ENCODE measurements at places on chromosomes 12 and 14. TPM values are rescaled to one million over a fixed set of nuclear protein-coding genes. Genes with fewer than 3 reads are reported as not detected.
A peak's percentile ranks its signal among the peaks of the same experiment; 100 is the strongest.

FGF6 gene
- 30.5 TPM for polyA plus RNA-seq

RNFT2 gene
- 1.2 TPM for polyA plus RNA-seq

AICDA gene
- 0.57 TPM for polyA plus RNA-seq

SIX6 gene
- not detected for polyA plus RNA-seq

DNA sequence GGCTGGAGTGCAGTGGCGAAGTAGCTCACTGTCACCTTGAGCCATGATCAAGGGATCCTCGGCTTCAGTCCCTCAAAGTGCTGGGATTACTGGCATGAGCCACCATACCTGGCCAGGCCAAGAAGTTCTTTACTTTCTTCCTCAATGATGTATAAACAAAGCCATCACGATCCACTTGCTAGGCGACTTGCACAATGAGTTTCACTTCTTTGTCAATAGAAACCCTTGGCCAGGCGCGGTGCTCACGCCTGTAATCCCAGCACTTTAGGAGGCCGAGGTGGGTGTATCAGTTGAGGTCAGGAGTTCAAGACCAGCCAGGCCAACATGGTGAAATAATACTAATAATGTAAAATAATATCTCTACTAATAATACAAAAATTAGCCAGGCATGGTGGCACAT is 14.4 kb upstream of the SPSB2 start:
- no peak for DNase-seq

DNA sequence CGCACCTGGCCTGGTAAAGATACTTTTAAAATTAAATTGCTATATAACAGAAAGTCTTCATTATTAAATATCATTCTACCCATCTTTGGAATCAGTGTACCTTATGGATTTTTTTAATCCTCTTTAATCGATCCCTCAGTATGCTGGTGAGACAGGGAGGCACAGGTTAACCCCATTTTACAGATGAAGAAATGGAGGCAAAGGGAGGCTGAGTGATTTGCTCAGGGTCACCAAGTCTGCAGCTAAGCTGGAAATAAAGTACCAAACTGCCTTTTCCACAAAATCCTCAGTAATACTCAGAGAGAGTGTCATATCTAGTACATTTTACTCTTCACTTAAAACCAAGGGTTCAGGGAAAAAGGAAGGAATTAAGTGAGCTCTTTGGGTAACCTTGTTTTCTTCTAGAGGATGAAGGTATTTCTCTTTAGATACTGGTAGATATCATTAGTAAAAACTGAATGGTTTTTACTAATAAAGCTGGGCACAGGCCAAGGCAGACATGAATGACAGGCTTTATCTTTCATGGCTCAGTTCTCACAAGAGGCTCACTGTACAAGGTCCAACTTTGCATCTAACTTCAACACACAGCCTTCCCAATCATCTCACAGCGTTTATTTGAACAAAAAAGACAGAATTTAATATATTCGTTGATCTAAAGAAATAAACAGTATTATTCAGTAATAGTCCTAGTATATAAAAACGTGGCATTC is 35.3 kb upstream of the TTC7B start:
- DNase-seq, result no peak

GRCh38 chr12:27094726-27095125 is 12.3 kb upstream of the C12orf71 start:
- DNase-seq, result no peak

DNA sequence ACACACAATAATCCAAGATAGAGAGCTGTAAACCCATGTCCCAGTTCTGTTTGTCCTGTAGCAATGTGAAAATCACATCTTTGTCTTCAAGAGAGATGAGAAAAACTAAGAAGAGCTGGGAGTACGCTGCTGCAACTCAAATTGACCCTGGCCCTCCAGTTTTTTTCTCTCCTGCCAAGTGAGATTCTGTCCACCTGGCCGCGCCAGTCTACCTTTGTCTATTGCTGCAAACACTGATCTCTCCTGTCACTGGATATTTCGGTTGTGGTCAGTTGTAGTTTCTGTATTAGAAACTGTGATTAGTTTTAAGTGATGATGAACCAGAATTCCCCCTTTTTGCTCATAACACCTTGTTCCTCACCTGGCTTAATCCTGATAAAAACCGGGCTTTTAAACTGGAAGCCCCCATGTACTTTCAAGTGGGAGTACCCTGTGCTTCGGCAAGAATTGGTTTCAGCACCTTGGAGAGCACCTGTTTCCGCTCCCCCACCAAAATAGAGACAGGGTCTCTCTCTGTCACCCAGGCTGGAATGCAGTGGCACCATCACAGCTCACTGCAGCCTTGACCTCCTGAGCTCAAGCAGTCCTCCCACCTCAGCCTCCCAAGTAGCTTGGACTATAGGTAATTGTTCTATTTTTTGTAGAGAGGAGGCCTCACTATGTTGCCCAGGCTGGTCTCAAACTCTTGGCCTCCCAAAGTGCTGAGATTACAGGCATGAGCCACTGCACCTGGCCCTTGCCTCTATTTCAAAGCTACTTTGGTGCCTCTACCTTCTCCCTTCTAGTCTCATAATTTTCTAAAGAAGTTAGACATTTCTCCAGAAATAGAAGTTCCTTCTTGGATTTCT is 156.8 kb downstream of the PHETA1 start:
- peak; percentile 8 for DNase-seq

DNA sequence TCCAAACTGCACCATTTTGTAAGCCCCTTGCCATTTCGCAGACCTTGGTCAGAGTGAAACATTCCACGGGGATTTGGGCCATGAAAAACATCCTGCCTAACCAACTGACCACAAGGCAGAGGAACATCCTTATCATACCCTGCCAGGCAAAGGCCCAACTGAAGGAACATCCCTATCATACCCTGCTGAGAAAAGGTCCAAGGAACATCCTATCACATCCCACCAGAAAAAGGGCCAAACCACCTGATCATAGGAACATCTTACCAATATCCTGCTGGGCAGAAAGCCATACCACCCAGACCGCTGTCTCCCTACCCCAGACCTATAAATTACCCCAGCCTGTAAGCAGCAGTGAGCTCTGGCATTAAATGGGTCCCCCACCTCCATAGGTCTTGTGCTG is 19.4 kb upstream of the LRRC9 start:
- no peak for DNase-seq

- DNase-seq, result no peak
Measured at GRCh38 chr12:50211392-50212070, 44.4 kb upstream of the CERS5 start.

- no peak for DNase-seq
Measured at GRCh38 chr12:49882248-49882850, 21.4 kb downstream of the FAIM2 start.

DNA sequence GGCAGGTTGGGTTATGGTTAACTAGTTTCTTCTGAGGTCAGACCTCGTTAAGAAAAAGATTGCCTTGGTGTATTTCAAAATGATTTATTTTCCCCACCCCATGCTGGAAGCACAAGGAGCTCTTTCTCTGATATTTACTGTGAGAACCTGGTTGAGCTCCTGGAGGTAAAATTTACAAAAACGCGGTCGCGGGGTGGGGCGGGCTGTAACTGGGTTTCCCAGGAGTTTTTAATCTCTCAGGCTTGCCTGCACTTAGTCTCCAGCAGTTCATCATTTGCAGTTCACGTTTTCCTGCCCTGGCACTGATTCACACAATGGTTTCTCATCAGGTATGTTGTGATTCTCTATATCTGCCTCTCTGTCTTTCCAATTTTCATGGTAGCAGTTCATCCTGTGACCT is 67.9 kb upstream of the PDE3A start:
- DNase-seq, result no peak

DNA sequence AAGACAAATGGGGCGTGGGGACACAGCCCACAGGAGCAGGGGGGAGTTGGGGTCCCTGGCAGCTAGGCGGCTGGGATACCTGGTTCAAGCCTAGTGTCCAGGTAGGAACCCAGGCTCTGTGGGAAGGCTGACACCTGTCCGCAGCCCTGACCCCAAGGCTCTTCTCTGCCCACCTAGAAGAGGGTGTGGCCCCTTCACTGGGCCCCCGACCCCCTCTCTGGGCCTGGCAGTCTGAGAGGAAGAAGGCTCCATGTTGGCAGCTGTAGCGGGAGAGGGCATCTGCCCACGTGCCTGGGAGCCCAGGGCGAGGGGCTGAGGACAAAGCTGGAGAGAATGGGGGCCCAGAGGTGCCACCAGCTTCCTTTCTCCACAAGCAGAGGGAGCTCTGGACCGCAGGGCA is 10.5 kb downstream of the CHGA start:
- no peak for DNase-seq

DNA sequence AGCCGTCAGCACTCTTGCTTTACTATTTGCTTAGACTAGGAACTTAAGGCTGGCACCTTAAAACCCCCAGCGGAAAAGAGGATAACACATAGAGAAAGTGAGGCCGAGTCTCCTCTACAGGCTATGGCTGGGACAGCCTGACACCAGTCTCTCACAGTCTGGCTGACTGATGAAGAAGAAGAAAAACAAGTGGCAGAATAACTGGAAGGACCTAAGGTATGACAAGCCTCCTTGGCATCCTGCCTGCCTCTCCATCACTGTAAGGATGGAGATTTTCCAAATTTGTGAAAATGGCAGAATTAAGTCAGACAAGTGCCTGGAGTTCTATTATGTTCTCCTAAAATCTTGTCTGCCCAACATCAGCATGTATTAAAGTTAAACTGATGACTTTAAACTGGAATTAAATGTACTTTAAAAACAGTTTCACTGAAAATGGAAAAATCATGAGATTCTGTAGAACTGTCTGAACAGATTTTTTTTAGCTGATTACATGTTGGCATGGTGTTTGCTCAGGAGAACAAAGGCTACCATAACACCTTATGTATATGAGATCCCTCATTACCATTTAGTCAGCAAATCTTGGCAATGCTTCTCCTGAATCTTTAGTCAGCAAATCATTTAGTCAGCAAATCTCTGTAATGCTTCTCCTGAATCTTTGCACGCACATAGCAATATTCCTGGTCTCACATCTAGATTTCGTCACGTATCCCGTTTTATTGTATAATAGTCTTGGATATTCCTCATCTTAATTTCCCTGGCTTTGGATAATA is 140.3 kb upstream of the AEBP2 start:
- no peak for DNase-seq

DNA sequence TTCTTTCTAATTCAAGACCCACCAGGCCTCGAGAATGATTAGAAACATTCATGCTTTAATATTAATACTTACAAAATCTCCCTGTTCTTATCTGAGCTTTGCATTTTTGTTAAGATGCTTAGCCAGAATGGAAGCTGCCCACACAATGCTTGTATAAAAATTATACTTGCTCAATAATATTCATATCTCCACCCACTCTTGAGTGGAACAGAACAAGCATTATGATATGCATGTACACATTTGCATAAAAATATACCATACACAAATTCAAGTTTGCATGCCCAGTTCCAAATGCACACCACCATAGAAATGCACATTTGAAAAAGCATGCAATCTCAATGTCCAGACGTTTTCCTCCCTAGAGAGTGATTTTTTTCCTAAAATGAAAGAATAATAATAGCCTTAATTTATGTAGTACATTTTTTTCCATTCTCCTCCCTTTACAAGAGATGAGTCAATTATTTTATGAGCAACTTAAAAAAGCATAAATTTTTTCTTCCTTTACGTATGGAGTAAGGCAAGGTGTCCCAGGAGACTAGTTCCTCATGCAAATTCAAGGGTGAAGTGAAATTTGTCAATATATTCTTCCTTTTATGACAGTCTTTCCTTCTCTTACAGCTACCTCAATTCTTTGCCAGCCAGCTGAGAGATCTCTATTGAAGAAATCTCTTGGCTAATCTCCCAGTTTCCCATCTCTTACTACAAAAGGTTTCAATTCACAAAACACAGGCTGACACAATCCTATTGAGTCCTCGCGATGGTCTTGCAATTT is 313.1 kb upstream of the GARIN6 start:
- DNase-seq, result peak; percentile 22

DNA sequence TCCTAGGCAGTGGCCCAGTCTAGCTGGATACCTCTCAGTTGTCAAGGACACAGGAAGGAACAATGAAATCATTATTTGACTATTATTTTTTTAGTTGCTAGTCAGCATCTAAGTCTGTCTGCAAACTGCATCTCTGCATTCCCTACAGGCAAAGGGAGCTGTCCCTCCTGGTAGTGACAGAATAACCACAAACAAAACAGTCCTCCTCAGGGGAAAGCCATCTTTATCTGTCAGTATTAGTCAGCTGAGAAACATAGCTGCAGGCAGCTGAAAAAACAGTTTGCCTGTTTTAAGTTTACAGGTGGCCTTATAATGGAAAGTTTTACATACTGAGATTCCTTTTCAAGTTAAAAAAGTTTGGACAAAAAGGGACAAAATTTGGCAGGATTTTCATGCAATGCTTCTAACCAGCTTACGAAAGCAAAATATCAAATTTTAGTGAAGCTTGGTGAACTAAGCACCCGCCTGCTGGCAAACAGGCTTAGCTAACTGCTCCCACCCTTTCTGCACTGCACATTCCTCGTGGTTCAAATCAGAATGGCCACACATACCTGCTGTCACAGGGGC is 29.5 kb downstream of the SLC25A21 start:
- peak; percentile 28 for DNase-seq

DNA sequence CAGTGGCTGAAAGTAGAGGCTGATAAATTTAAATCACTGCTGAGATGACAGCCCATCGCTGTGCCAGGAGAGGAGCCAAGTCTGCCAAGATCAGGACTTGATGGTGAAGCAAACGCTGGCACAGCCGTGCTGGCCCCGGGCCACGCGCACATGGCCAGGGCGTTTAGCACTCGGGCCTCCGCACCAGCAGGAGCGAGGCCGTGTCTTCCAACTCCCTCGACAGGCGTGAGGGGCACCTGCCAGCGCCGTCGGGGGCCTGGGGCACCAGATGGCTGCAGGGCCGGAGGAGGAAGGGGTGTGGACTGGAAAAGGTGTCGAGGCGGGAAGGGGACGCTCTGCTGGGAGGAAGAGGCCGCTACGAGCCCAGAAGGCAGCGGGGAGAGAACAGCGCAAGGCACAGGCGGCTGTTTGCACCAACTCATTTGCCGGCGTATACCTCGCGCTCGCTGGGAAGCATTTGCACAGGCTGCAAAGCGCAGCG is 29.5 kb downstream of the RIMBP2 start:
- peak; percentile 1 for DNase-seq

DNA sequence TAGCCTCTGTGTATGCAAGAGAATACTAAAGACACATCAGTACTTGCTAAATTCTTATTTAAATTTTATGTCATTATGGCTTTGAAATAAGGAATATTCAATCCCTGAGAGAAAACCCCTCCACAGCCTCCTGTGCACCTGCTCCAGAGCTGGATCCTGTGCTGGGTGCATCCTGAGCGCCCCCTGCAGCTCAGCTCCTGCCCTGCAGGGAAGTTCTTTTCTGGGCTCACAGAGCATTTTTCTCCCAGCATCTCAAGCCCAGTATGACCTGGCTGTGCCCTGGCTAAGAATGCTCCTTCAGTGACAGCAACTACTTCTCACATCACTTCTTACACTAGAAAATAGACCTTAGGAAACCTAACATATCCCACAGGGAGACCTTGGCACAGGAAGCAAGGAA is 1211.7 kb downstream of the TMEM121 start:
- no peak for DNase-seq

DNA sequence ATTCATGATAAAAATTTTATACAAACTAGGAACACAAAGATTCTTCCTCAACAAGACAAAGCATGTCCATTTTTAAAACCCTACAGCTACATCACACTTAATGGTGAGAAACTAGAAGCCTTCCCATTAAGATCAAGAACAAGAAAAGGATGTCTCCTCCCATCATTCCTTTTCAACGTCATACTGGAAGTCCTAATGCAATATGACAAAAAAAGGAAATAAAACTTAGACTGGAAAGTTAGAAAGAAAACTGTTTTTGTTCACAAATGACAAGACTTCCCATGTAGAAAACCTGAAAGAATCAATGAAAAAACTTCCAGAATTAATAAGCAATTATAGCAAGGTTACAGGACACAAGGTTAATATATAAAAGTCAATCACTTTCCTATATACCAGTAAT is 82.5 kb downstream of the NUMB start:
- no peak for DNase-seq
